ENCODE measurements at places on chromosomes 6 and 20.

GRCh38 chr6:45757443-45758130 is 258.1 kb downstream of the CLIC5 start:
- DNase-seq = no peak

DNA sequence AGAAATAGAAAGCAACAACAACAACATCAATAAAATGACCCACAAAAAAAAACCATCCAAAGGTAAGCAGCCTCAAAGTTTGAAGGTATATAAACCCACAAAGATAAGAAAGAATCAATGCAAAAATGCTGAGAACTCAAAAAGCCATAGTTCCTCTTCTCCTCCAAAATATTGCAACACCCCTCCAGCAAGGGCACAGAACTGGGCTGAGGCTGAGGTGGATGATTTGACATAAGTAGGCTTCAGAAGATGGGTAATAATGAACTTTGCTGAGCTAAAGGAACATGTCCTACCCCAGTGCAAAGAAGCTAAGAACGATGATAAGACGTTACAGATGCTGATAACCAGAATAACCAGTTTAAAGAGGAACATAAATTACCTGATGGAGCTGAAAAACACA is 188.8 kb upstream of the BTBD3 start:
- no peak for DNase-seq

- no peak for DNase-seq
These were observed 12.5 kb downstream of the SIRT5 start for GRCh38 chr6:13586603-13587542.

- DNase-seq = no peak
These were observed 2.5 kb downstream of the FYN start for GRCh38 chr6:111870742-111871064.

DNA sequence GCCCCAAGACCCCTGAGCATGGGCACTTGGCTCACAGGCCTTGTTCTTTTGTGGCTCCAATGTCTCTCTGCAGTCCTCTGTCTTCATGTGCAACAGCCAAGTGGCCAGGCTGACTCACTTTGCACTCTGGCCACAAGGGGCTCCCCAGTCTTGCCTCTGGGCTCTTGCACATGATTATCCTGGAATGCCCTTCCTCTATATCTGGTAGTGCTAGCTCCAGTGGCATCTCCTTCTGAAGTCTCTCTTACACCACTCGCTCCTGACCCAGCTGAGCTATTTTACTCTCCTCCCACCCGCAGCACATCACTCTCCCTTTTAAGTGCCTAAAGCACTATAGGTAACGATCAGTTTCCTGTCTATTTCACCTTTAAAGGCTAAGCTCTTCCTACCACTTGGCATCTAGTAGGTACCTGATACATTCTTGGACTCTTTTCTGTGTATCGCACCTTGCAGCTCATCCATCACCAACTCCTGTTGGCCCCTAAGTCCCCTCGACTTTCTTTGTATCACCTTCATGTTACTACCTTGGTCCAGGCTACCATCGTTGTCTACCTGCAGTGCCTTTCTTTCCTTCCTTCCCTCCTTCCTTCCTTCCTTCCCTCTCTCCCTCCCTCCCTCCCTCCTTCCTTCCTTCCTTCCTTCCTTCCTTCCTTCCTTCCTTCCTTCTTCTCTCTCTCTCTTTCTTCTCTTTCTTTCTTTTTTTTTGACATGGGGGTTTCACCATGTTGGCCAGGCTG is 211.9 kb upstream of the RNF24 start:
- no peak for DNase-seq

DNA sequence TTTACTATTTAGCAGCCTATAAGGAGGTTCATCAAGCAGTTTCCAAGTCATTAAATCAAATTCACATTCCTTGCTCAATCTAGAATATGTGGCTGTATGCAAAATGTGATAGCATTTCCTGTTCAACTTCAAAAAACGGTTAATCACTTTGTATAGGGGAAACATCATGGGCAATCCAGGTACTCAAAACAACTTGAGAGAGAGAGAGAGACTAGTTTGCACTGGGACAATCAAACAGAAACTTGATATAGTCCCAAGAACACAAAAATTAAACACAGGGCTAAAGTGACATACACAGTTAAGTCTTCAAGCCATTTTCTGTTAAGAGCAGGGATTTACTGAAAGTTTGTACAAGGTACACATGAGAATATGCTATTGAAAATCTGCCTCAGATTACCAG is 7.4 kb downstream of the CPNE1 start:
- no peak for DNase-seq

DNA sequence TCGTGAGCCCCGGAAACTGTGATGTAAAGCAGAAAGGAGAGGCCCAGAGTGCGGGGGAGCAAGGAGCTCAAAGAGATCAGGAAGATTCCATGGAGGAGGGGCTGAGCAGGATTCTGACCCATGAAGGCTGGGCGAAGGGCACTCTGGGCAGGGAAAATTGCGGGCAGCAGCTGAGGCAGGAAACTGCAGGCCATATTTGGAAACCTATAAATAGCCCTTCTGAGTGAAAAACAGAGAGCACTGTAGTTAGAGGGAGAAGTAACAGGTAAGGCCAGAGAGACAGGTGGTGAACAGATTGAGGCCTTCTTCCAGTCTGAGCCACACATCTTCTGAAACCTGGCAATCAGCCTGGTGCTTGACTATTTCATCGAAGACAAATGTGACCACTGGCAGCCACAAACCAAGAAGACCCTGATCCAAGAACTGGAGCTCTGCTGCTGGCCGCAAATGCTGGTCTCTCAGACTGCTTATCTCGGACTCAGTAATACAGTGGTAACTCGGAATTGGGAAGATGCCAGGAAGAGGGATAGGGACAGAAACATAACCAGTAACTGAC is 14.1 kb upstream of the BEND3 start:
- no peak for DNase-seq

GRCh38 chr6:156045401-156046267 is 590.0 kb upstream of the NOX3 start:
- no peak for DNase-seq

- peak; percentile 95 for DNase-seq
These were observed at the start of gene ATP6V1G2 for GRCh38 chr6:31546339-31546957. ATP6V1G2 (minus strand) TSS chr6:31546608; CDS start chr6:31546559, 49 bp downstream.

- no peak for DNase-seq
These were observed 26.5 kb upstream of the ZFAND3 start for GRCh38 chr6:37793067-37793466.

DNA sequence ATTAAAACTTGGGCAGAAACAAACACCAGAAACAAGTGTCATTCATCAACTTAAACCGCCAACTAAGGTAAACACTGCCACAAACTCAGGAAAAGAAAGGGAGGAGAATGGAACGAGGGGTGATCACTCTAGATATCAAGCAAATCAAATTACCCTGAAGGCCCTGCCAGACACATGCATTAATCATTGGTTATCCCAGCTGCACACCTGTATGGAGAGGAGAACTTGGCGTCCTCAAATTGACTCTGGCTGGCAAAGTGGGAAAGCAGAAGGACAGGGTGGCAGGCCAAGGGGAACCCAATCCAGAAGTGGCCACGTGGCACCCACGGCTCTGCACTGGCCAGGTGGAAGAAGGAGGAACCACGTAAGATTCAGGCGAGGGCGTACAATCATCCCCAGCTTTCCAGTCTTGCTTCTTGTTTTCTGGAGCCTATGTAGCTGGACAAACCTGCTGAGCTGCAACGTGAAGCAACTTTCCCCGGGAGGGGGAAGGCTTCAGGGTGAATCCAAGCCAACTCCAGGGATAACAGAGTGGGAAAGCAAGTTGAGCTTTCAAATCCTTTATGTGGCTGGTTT is 156.2 kb upstream of the JARID2 start:
- no peak for DNase-seq

GRCh38 chr20:54432966-54433365 is 42.4 kb upstream of the DOK5 start:
- DNase-seq = no peak

DNA sequence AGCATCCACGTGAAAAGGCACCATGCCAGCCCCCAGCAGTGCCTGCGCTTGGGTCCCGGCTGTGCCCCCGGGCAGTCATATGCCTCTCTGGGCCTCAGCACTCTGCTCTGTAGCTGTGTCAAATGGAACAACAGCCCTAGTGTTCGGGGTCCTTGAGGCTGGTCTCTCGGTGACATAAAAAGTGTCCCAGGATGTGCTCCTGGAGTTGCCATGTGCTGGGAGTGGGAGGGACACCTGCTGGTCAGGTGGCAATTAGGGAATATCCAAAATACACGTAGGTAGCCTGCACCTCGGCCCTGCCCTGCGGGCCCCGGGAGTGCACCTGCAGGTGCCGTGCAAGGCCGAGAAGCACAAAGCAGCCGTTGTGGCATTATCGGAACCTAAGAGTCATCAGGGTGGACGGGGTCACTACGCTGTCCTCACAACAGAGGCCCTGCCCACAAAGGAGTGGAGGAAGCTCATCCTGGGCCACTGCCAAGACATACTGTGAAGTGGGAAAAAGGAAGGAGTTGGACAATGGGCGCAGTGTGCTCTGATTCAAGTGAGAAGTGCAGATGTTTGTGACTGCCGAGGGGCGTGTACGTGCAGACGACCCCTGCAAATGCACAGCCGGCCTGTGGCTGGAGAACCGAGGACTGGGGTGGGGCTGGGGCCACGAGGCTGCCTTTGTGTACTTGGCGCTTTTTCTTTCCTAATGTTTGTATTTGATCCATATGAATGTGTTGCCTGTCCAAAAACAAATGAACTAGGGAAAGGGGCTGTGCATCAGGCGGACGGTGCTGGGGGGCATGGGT is 24.6 kb downstream of the SLCO4A1 start:
- no peak for DNase-seq

DNA sequence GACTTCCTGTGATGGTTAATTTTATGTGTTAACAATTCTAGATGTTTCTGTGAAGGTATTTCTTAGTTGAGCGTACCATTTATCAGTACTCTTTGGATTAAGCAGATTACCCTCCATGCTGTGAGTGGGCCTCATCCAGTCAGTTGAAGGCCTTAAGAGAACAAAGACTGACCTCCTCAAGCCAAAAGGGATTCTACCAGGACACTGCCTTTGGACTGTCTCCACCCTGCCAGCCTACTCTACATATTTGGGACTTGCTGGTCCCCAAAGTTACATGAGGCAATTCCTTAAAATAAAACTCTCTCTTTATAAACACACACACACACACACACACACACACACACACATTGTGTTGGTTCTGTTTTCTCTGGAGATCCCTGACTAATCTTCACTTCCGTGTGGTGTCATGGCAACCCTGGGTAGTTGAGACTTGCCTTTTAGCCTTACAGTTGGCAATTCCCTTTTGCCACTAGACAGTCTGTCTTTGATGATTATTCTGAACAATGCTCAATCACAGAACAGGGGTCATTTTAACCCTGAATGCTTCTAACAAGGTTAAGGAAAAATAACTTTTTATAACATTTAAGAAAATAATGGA is 32.2 kb downstream of the MRAP2 start:
- DNase-seq = no peak

GRCh38 chr6:157682856-157683481 is 140.1 kb upstream of the SNX9 start:
- no peak for DNase-seq

- no peak for DNase-seq
These were observed 551.6 kb upstream of the CITED2 start for GRCh38 chr6:139925894-139926641.

- DNase-seq = peak; percentile 62
These were observed 60.2 kb upstream of the RALY start for GRCh38 chr20:33933469-33933909.

DNA sequence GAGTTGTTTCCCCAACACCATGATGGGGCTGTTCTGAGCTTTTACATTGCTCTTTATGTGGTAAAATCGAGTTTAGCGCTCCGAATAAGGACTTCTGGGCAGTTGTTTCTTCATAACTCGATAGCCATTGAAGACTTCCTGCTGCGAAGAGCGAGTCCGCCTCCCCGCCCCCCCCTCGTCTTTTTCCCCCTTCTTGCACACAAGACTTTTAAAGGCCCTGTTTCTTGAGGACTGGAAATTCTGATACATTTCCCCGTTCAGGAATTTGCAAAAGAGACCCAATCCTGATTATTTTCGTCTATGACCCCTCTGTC is 1.5 kb upstream of the CITED2 start:
- no peak for DNase-seq

- no peak for DNase-seq
These were observed 287.1 kb upstream of the CDH4 start for GRCh38 chr20:60964911-60965310.

DNA sequence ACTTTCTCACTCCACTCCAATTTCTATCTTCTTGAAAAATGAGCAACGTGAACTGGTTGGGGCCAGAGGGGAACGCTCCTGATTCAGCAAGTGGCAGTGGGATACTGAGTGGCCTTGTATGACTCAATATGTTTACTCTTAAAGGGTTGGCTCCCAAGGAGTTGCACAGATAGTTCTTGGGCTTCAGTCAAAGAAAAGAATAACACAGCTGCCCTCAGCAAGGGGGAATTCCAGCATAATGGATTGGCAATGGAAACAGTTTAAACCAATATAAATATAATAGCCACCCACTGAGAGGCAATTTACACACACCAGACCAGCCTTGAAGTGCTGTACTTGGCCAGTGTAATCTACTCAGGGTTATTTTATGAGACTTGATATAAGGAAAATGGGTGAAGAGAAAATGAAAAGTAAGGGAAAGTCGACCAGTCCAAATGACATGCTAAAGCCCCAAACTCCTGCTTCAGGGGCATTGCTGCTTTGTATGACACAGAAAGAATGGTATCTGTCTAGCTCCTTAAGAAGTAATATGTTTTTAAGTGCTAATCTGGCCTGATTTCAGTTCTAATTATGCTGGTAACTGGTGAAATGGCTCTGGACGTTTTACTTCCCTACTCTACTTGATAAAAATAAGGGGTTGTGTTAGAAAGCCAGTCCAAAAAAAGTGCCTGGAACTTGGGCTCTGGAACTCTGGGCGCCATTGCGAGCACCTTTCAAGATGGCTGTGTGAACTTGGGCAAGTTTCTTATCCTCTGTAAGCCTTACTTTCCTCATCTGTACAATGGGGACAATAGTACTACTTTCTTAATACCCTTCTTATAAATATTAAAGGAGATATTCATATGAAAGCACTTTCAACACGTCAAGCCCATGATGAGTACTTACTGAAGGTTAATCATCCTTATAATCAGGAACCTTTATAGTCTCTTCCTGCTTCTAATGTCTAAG is 712.9 kb upstream of the MAP3K7 start:
- no peak for DNase-seq

- DNase-seq = no peak
These were observed 73.7 kb downstream of the SMLR1 start for GRCh38 chr6:130900913-130901312.

GRCh38 chr20:2888224-2888955 is 15.1 kb downstream of the PTPRA start:
- no peak for DNase-seq

- peak; percentile 39 for DNase-seq
These were observed 878 bp downstream of the HLA-C start for GRCh38 chr6:31270788-31271640.

- DNase-seq = no peak
These were observed 5.7 kb downstream of the RSPO3 start for GRCh38 chr6:127124172-127124571.

DNA sequence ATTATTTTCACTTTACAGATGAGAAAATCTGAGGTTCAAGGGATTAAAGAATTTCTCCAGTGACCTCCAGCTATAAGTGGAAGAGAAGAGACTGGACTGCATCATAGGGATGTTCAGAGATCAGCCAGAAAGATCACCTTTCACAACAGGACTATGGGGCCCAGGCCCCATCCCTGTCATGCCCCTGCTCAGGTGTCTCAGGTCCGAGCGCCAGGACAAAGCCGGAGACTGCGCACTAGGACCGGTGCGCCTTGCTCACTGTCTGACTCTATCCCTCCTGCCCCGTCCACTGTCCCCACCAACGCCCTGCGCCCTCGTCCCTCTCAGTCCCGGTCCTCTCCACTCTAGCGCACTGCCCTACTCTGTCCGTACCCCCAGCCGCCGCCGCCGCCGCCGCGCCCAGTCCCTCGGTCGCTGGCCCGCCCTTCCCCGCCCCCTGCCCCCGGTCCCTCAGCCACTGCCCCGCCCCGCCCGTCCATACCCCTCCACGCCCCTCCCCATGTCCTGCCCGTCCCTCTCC is 521 bp upstream of the RAD21L1 start:
- no peak for DNase-seq

Measured in activated CD4-positive, alpha-beta T cell treated with anti-CD3 and anti-CD28 coated beads, Interleukin-2, amount 50 U/mL, for 16 hours (primary cell).